ENCODE measurements at places on chromosomes 11 and 22. TPM values are rescaled to one million over a fixed set of nuclear protein-coding genes. Genes with fewer than 3 reads are reported as not detected.

Gene OTOG
- 0.09 TPM for total RNA-seq

Gene CHEK2
- total RNA-seq: 14.9 TPM

Gene SCN3B
- 0.83 TPM for total RNA-seq

Gene FOLH1
- not detected for total RNA-seq

DNA sequence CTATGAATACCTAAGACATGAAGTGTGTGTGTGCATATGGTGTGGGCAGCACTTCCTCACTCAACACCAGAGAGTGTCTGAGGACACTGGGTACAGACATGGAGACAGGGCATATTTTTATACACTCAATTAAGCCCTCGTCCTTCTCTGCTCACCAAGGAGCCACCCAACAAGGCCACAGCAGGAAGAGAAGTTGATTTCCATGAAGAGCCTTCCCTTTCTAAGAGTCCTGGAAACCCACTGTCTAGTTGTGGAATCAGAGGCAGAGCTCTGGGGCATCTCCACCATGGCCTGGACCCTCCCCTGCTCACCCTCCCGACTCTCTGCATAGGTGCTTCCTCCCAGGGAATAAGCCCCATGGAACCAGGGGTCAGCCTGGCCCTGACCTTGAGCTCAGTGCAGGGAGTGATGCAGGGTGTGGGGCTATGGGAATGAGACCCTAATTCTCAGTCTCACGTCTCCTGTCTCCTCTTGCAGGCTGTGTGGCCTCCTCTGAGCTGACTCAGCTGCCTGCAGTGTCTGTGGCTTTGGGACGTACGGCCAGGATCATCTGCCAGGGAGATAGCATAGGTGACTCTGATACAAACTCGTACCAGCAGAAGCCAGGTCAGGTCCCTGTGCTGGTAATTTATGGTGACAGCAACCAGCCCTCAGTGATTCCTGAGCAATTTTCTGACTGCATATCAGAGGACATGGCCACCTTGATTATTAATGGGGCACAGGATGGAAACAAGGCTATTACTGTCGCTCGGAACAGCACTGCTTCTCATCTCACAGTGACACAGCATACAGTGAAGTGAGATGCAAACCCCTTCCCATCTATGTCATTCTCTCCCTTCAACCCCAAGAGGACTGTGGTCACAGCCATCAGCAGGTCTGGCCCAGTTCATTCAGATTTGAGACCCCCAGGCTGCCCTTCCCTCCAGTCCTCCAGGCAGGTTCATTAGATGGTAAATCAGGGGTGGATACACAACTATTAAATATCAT is 14.6 kb upstream of the IGLL5 start:
- no peak overlapping the region for H3K4me3 ChIP-seq
- DNase-seq: no peak
- H3K4me1 ChIP-seq: no peaks in the 10 kb centered on the region
- no peak overlapping the region for H3K27ac ChIP-seq
- no peaks in the 10 kb centered on the region for H3K27me3 ChIP-seq
- no peaks in the 10 kb centered on the region for H3K36me3 ChIP-seq

DNA sequence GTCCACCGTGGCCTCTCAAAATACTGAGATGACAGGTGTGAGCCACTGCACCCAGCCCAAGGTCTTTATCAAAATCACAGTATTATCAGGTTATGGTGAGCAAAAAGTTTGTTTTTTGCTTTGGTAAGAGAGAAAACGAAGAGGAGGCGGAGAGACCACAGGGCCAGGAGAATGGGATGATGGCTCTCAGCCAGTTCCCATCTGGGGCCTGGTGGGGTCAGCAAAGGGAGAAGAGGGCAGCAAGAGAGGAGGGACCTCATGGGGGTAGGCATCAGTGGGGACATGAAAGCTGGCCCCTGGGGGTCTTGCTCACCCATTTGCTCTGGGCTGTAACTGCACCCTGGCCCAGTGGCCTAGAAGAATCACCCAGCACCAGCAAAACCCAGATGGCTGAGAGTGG is 190.2 kb downstream of the SHANK2 start:
- no peaks in the 10 kb centered on the region for H3K27me3 ChIP-seq
- H3K27ac ChIP-seq: no peak overlapping the region
- H3K36me3 ChIP-seq: no peaks in the 10 kb centered on the region
- H3K4me3 ChIP-seq: no peak overlapping the region

DNA sequence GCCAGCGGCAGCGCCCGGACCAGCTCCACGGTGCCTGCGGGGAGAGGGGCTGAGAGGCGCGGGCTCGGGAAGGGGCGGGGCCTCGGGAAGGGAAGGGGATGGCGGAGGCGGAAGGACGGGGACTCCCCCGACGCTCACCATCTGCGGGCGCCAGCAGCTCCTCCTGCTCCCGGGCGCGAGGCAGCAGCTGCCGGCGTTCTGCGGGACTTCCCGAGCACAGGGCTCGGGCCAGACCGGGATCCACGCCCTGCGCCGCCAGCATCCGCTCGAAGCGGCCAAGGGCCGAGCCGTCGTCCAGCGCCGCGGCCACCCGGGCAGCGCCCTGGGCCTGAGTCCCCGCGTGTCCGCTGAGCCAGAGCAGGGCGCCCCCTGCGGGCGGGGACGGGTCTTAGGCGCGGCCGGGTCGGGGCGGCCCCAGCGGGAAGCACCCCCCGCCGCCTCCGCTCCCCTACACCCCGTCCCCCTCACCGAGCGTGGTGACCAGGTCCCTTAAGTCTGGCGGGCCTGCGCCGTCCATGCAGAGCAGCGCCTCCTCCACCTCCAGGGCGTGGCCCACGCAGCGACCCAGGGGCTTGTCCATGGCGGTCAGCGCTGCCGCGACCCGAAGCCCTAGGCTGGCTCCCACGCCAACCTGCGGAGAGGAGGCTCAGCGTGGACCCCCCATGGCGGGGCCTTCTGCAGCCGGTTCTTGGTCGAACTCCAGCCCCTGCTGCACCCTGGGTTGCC is 873 bp upstream of the SCO2 start:
- H3K4me3 ChIP-seq: peak overlapping the region; percentile 76
- no peaks in the 10 kb centered on the region for H3K27me3 ChIP-seq
- no peaks in the 10 kb centered on the region for H3K36me3 ChIP-seq
- peak overlapping the region; percentile 96 for H3K27ac ChIP-seq

DNA sequence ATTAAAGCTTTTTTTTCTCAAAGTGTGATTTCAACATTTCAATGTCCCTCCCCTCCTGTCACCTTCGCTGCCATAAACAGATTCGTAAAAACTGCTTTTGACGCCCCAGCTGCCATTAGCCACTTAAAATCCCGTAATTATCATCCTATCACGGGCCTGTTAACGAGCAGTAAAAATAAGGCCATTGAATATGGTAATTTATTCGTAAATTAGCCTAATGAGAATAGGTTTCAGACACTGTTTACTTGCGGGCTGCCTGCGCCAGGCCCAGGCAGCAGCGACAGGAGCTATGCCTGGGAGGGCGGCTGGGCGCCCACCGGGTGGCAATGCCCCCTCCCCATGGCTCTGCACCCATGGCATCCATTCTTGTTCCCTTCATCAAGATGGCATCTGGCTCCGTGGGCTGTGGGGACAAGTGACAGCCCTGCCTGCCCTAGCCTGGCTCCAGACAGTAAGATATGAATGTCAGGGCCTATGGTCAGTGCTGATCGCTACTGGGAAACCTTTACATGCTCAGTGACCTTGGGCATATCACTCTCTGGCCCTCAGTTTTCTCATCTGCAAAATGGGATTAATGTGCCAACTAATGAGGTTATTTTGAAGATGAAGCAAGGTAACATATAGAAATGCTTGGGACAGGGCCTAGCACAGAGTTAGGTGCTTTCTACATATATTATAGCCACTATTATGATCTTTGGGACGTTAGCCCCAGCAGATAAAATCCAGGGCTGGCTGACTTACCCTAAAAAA is 500.8 kb downstream of the MN1 start:
- no peaks in the 10 kb centered on the region for H3K27me3 ChIP-seq
- no peak for DNase-seq
- H3K36me3 ChIP-seq: no peaks in the 10 kb centered on the region

GRCh38 chr11:117457031-117457785 is 129.6 kb downstream of the CEP164 start:
- no peaks in the 10 kb centered on the region for H3K36me3 ChIP-seq
- H3K4me1 ChIP-seq: no peaks in the 10 kb centered on the region
- no peak overlapping the region for H3K27ac ChIP-seq

Data from Peyer's patch (tissue), 4 donors.